Left renal pelvis (tissue), 4 donors: ENCODE measurements at places on chromosomes 2 and 18.

- no peak for DNase-seq
These were observed 63.0 kb upstream of the HAAO start for GRCh38 chr2:42855221-42855970.

- no peak for DNase-seq
These were observed 45.1 kb downstream of the LPIN2 start for GRCh38 chr18:2967820-2968219.

DNA sequence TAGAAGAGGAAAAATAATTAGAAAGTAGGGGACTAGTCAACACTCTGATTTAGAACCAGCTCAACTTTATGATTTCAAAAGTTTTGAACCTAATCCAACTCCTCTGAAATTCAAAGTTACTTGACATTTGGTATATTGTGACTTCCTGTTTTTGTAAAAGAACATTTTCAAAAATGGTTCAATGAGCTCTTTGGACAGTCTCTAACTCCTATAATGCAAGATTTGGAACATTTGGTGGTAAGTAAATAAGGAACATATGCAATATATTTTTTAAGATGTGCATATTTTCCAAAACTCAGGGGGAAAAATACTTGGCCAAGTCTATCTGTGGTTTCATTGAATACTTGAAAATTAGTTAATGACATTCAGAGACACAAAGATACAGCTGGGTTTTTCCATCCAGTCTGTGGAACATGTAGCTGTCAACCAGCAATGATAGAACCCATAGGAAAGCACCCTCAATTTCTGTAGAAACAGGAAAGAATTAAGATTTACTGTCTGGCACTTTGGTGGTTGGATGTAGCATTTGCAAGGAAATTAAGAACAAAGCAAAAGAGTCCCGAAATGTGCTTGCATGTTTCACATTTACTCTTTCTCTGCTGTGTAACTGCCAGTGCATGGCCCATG, 17.0 kb upstream of the ANKRD44 start:
- DNase-seq = no peak

DNA sequence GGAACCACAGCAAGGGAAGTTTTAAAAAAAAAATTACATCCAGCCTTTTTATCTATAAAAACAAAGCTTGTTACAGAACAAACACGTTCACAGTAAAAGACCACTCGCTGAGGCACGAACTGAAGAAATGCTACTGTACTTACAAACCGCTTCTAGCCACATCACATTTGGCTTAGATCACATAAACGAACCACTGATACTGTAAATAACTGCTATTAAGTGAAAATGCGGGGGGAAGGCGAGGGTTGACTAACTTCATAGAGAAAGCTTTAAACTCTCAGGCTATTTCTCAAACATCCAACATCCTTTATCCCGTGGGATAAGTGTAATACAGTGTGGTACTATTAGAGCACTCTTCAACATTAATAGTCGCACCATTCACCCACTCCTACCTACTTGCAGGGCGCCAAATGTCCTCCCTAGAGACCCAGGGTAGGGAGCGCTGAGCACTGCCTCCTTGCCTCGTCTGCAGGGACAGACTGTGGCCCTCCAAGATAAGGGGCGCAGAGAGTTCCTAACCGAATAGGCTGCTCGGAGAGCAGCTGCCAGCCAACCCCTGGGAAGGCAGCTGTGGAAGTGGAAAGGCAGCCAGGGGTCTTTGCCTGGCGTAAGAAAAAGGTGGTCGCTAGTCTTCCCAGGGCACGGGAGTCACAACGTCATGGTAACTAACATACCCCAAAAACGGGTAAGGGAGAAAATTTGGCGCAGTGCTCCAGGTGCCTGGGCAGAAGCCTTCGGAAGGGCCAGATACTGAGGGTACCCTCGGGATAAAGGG, 854 bp downstream of the GPR155 start:
- DNase-seq = no peak

DNA sequence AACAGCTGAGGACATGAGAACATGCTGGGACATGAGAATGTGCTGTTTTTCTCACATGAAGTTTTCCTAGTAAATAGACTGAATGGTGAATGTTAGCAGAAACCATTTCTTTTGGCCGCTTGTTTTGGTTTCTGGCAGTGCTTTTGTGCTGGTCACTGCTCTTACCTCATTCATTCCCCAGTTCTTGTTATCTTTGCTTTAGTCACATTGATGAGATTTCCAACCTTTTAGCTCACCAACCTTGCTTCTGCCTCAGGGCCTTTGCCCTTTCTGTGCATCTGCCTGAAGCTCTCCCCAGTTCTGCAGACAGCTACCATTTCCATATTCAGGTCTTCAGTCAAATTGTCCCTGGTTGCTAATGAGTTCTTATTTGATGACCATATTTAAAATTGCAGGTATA, 91.6 kb downstream of the PTPRM start:
- no peak for DNase-seq

DNA sequence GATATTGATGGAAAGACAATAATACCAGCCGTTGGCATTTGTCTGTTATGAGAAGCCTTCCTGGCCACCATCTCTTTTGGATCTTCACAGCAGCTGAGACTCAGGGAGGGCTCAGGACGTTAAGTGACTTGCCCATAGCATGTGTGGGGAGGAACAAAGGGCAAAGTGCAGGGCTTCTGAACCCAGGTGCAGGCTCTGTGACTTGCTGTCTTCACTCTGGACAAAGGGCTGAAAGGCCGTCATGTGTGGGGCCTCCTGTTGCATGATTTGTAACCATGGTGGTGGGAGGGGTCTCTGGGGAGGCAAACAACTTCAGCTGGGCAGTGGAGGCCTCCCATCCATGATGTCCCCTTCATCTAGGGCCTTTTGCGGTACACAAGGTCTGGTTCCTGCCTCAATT, 65.5 kb upstream of the SIX2 start:
- no peak for DNase-seq

- no peak for DNase-seq
These were observed 131.5 kb upstream of the SNTG2 start for GRCh38 chr2:819121-819520.

DNA sequence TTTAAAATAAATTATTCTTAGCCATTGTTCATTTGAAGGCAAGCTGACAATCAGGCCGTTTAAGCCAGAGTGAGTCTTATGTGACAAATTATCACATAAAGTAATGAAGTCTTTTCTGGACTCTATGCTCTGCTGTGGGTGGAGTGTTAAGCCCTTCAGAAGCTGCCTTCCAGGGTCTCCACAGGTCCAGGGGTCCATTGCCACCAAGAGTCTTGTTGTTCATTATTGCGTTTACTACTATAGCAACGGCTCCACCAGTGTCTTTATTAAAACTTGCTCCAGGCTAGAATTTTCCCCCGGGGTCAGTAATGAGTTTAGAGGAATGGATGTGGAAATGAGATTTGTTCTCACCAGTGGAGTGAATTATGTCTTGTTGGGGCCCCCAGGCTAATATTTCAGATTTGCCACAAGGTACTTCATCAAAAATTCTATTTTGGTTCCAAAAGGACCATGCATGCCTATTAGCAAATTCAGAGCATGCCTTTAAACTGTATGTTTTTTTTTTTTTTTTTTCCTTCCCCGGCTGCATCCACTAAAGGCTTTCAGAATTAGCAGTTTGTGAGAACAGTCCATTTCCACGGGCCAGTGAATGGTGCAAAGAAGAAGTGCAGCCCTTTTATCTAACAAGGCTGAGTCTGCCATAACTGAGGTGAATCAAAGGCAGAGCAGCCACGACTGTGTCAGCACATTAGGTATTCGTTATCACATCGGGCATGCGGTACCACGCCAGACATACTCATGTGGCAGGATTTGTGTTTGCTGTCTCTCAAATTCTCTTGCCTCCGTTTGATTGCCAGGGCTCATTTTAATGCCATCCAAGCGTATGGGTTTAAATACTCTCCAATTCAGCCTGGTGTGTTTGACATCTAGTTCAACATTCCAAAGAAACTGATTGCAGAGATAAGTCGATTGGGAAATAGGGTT, 26.2 kb upstream of the LRRTM1 start:
- no peak for DNase-seq
